ENCODE measurements at places on chromosomes 13 and 19. TPM values are rescaled to one million over a fixed set of nuclear protein-coding genes. Genes with fewer than 3 reads are reported as not detected.

DNA sequence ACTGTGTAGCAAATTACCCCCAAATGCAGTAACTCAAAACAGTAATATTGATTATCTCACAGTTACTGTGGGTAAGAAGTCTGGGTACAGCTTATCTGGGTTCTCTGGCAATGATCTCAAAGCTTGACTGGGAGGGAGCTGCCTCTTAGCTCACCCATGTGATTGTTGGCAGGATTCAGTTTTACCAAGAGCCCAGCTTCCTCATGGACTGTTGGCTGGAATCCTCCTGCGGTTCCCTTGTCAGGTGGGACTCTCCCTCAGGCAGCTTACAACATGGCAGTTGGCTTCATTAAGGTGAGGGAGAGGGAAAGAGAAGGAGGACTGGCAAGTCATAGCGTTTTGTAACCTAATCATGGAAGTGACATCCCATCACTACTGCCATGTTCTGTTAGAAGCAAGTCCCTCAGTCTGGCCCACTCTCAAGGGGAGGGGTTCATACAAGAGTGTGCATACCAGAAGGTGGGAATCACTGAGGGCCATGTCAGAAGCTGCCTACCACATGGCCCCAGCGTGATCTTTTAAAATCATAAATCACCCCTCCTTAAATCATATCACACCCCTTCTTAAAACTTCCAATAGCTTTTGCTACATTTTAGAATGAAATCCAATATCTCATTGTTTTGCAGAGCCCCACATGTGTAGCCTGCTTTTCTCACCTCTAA lies 108.1 kb downstream of the OLFM4 start:
- DNase-seq: no peak

DNA sequence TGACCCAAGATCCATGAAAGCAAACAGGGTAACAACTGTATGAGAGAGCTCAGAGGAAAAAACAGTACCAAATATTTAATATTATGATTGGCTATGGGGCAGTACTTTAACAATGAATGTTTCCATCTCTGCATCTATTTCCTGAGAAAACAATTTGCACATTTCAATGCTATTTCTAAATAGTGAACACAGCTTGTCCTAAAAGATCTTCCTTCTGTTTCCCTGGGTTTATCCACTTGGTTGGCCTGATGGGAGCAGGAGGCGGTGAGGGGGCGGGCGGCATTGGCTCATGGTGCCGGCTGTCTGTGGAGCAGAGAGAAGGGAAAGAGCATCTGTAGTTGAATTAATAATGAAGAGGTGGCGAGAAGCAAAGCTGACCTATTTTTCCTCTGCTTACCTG lies 291.4 kb downstream of the DCLK1 start:
- no peak for DNase-seq

DNA sequence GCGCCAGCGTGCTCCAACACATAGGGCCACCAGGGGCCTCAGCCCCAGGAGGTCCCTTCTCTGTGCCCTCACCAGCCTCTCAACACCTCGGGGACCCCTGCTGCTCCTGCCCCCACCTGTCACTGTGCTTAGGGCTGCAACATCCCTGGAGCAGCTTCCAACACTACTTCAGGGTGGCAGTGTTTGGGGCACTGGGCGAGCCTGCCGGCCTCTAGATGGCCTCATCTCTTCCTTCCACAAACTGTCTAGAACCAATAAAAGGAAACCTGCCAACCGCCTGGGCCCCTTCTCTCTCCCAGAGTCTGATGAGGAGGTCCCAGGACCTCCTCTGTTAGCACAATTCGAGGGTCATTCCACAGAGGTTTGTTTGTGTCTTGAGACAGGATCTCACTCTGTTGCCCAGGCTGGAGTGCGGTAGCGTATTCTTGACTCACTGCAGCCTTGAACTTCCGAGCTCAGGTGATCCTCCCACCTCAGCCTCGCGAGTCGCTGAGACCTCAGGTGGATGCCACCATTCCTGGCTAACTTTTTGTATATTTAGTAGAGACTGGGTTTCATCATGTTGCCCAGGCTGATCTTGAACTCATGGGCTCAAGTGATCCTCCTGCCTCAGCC lies 10.1 kb upstream of the SHD start:
- no peak for DNase-seq

DNA sequence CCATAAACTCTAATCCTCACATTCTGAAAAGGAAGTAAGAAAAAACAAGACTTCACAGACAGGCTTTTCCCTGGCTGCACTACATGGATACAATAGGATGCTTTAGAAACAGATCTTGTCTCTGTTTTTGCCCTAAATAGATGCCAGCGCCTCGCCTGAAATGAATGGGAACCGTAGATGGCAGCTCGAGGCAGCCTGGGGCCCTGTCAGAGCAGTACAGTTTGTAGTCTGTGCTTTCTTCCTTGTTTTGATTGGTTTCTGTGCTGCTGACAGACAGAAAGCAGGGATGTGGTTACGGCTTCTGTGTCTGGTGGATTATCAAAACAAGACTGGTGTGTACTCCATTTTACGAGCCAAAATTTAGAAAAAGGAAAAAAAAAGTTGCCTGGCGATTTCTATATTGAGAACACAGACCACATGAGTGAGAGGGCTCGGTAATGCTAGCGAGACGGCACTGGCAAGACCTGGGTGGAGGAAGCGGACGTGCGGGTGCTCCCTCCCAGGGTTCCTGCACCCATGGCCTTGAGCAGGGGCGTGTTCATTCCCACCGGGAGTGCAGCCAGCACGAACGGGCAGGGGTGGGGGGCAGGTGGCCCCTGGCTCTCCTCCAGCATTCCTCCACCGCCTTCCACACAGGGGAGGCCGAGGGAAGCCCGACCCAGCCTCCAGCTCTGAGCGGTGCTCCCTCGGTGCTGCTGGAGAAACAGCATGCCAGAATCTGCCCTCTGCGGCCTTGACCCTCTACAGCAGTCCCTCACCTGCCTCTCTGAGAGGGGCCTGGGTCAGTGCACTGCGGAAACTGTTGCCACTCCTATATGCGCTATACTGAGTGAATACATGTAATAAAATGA lies 37.6 kb upstream of the C1QTNF9 start:
- DNase-seq: peak; percentile 84

DNA sequence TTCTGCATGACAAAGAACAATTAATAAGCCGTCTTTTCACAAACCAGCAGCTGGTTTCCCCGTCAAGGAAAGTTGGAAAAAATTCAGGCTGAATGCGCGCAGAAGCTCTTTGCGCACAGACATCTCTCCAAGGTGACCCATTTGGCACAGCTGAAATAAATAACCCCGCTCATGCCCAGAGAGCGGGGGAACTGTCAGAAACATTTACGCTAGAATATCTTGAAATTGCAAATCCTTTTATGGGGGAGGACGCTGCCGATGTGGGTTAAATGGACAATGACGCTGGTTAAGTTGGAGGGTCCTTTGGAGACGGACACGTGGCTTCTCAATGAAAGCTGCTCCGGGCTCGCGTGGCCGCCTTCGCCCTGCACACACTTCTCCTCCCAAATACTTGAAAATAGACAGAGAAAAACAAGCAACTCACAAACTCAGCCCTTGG lies 30.6 kb downstream of the GSX1 start:
- DNase-seq: no peak

DNA sequence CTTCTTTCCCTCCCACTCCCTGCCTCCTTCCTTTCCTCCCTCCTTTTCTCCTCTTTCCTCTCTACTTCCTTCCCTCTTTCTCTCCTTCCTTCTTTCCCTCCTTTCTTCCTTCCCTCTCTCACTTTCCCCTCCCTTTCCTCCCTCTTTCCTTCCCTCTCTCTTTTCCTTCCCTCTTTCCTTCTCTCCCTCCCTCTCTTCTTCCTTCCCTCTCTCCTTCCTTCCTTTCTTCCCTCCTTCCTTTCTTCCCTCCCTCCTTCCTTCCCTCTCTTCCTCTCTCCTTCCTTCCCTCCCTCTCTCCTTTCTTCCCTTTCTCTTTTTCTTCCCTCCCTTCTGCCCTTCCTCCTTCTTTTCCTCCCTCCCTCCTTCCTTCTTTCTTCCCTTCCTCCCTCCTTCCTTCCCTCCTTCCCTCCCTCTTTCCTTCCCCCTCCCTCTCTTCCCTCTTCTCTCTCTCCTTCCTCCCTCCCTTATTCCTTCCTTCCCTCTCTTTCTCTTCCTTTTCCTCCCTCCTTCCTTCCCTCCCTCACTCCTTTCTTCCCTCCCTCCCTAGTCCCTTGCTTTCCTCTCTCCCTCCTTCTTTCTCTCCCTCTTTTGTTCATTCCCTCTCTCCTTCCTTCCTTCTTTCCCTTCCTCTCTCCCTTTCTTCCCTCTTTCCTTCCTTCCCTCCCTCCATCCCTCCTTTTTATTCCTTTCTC lies 443.9 kb downstream of the ZNF536 start:
- no peak for DNase-seq

- DNase-seq: no peak
Measured at GRCh38 chr19:45668342-45668871, 386 bp downstream of the GIPR start.

DNA sequence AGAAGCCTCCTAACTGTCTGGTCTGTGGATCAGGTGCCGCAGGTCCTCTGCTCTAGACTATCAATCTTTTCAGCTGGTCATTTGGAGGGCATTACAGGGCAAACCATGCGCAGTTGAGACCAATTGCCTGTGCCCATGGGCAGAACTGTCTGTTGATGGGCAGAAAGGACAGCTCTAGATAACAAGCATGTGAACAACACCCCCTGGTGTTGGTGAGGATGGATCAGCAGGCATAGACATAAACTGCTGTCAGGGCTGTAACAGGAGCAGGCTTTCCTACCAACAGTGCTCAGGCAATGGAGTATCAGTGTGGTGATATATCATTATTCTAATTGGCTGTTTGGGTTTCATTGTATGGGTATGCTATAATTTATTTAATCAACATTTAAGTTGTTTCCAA lies 104.7 kb upstream of the KL start:
- DNase-seq: no peak

DNA sequence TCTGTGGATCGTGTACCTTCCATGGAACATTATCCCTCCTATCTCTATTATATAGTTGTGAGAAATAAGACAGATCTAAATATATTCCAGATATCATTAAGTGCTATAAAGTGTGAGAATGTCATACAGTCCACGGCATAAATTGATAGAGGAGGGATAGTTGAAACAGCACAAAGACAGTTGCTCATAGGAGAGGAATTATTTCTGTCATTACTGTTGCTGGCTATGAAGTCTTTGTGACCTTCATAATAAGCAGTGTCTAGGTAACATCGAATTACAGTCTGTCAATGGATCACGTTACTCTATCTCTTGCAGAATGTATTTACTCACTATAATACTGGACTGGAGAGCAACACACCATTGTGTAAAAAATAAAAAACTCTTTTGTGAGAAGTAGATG lies 671.5 kb upstream of the PCDH20 start:
- no peak for DNase-seq

DNA sequence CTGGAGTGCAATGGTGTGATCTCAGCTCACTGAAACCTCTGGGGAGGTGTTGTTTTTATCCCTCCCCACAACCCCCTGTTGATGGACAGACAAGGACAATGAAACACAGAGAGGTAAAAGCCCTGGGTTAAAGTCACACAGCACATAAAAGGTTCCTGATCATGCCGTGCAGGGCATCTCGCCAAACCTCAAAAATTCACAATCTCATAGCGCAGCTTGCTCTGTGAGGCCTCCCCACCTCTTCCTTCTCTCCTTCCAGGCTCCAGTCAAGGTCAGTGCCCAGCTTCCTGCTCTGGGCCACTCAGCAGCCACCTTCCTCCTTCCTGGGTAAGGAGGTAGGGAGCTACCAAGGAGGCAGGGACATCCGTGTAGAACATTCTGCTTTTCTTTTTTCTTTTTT lies 2.3 kb downstream of the FUT2 start:
- no peak for DNase-seq

- no peak for DNase-seq
Measured at GRCh38 chr19:43337737-43338136, 15.7 kb upstream of the CD177 start.

- DNase-seq: no peak
Measured at GRCh38 chr13:51125495-51126226, 14.6 kb upstream of the C13orf42 start.

DNA sequence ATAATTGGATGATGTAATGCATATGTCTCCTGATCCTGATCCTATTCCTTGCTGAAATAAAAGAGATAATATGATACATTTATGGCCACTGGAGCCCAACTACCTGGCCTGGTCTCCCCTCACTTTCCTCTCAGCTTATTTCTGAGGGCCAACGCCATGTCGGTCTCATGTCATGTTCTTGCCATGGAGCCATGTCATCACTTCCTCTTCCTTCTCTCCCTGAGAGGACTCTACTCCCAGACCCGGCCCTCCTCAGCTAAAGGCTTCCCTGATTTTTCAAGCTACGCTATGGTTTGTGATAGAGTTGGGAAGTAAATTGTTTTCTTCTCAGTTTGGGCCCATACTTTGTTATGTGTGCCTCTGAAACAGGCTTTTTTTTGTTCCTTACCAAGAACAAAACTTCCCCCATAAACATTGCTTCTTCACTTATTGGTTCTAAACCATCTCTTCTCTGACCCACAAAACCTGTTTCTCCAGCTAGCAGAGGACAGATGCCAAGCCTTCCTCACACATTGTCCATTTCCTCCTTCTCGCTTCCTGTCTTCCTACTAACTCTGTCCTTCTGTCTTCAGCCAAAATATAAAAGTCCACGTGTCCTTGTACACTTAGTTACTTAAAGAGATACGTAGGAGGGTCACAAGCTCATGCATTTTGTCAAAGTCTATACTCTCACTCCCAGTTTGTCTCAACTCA lies 319.9 kb upstream of the DACH1 start:
- no peak for DNase-seq

- DNase-seq: no peak
Measured at GRCh38 chr13:52160506-52160905, 1.1 kb upstream of the NEK3 start.

DNA sequence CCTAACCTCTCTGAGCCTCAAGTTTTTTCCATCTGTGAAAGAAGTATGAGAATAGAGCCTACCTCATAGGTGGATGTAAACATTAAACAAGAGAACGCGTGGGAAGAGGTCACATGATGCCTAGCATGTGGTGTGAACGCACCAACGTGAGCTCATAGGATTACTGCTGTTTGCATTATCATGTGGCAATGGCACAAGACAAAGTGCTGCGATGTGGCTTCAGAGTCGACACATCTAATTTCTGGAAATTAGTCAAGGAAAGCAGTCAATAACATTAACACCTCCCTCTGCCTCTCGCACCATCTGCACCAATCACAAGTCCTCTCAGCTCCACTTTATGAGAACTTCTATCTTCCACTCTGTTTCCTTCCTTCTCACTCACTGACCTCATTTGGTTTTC lies 489.7 kb downstream of the COG6 start:
- no peak for DNase-seq

The KLK12 gene
- polyA plus RNA-seq: not detected

The ATP12A gene
- polyA plus RNA-seq: 0.38 TPM

The NCLN gene
- polyA plus RNA-seq: 14.7 TPM

The EFNB2 gene
- polyA plus RNA-seq: 15.7 TPM

The ZNF729 gene
- polyA plus RNA-seq: not detected

The IRGC gene
- polyA plus RNA-seq: not detected

The PLA2G4C gene
- 45.8 TPM for polyA plus RNA-seq

The ZC3H4 gene
- 10.4 TPM for polyA plus RNA-seq

The C19orf67 gene
- not detected for polyA plus RNA-seq

The TNFSF13B gene
- 1.3 TPM for polyA plus RNA-seq

The PTPRH gene
- 7.5 TPM for polyA plus RNA-seq

The PGLYRP2 gene
- polyA plus RNA-seq: not detected

The DDA1 gene
- 24.2 TPM for polyA plus RNA-seq

Data from aorta (tissue), 5 donors.